ENCODE measurements at places on chromosomes 16 and 17.

DNA sequence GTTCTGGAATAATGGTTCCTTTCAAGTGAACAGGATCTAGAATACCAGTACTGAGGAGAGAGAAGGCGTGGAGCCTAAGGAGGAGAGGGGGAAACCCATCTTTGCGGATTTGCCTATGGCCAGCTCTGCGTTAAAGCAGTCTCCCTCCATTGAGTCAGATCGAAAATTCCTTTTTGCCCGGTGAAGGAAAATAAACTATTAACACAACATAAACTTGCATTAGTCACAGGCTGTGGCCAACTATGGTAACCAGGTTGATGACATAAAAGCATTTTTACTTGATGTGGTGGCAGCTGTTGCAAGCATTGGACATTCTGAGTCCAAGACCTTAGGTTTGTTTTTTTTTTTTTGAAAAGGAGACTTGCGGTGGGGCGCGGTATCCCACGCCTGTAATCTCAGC is 8.9 kb downstream of the LDAF1 start:
- no peak for DNase-seq

- DNase-seq, result no peak
These were observed 670.5 kb upstream of the SALL1 start for GRCh38 chr16:51821527-51821926.

DNA sequence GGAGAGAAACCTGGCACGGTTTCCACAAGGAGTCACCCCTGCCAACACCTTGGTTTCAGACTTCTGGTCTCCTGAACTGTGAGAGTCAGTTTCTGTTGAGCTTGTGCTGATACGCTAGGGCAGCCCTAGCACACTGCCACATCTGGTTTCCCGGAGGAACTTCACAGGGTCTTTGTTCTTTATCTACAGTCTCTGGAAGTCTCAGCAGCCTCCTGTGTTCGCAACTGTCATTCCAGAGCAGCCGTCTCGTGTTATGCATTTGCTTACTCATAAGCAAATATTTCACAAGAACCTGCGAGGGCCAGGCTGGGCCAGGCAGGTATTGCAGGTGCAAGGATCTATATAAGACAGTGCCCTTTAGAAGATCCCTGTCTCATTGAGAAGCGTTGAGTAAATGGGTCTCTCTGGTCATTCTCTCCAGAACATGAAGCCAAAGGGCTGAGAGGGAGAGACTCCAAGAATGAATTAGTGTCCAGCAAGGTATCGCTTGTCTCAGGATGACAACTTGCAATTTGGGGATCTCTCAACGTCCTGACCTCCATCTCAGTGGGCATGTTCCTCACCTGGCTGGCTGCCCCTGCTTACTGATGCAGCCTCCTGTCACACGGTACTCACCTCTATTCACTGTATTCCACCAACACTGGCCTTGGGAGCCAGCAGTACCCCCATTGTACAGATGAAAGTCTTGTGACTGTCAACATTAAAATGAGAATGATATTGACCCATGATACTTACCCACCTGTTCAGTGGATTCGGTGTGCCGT is 141.2 kb downstream of the WWOX start:
- DNase-seq, result no peak

GRCh38 chr16:28587386-28587785 is 9.5 kb downstream of the SULT1A2 start:
- DNase-seq, result no peak

DNA sequence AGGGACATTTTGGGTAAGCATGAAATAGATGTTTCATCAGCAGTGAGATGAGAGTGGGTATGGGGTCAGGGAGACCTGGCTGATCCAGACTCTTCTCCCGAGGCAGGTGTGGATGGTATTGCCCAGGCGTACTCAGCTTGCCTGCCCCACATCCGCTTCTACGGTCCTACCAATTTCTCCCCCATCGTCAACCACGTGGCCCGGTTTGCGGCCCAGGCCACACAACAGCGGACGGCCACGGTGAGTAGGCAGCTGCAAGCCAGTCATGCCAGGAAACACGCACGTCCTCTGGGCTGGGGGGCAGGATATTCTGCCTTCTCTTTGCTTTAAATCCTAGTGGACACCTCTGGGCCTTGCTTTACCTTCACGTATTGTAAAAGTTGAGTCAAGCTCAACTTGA is 44.7 kb downstream of the CPNE2 start:
- no peak for DNase-seq

DNA sequence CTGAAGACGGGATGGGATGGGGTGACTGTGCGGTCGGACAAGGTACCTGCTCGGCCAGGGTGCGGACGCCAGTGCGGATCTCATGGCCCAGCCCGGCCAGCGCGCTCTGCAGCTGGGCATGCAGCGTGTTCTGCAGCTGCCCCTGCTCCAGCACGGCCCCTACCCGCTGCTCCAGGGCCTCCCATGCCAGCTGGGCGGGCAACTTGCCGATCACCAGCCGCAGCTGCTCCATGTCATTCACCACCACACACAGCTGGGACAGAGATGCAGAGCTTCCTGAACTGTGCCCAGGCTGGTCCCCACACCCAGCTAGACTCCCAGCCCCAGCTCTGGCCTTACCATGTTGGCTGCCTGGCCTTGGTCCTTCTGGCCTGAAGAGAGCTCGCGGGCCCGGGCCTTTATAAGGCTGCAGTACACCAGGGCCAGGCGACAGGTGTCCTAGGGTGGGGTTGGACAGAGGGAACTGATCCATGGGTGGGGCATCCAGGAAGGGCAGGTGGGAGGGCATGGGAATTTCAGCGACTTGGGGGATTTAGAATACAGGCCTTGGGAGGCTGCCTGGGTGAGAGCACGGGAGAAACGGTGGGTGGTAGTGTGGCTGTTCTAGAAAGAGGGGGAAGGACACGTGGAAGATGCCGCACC is 9.8 kb downstream of the UNC13D start:
- no peak for DNase-seq

- no peak for DNase-seq
These were observed 105.7 kb downstream of the C17orf67 start for GRCh38 chr17:56727876-56728617.

DNA sequence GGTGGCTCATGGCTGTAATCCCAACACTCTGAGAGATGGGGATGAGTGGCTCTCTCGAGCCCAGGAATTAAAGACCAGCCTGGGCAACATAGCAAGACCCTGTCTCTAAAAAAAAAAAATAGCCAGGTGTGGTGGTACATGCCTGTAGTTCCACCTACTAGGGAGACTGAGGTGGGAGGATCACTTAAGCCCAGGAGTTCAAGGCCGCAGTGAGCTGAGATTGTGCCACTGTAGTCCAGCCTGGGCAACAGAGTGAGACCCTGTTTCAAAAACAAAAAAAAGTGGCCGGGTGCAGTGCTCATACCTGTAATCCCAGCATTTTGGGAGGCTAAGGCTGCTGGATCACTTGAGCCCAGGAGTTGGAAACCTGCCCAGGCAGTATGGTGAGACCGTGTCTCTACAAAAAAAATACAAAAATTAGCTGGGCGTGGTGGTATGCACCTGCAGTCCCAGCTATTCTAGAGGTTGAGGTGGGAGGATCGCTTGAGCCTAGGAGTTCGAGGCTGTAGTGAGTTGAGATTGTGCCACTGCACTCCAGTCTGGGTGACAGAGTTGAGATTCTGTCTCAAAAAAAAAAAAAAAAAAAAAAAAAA is 3.0 kb downstream of the C16orf54 start:
- no peak for DNase-seq

DNA sequence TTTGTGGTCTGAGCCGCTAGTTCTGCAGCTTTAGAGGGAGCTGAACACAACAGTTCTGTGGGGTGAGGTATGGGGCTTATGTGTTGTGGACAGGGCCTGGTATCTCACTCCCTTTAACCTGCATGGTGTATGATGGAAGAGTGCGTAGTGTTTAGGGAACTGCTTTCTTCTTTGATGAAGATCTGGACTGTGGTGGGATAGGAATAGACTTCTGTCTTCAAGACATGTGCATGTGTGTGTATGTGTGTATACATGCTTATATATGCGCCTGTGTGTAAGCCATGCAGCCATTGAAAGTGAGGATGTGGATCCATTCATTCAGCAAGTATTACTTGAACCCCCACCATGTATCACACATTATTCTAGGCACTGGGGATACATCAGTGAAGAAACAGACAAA is 114.8 kb upstream of the TMEM97 start:
- no peak for DNase-seq

GRCh38 chr17:74520790-74521480 is 10.3 kb downstream of the CD300LB start:
- DNase-seq, result no peak

- DNase-seq, result peak; percentile 73
These were observed 8.0 kb downstream of the ALOX12B start for GRCh38 chr17:8079291-8080207.

GRCh38 chr16:970386-970765 is 408 bp downstream of the LMF1 start:
- no peak for DNase-seq

DNA sequence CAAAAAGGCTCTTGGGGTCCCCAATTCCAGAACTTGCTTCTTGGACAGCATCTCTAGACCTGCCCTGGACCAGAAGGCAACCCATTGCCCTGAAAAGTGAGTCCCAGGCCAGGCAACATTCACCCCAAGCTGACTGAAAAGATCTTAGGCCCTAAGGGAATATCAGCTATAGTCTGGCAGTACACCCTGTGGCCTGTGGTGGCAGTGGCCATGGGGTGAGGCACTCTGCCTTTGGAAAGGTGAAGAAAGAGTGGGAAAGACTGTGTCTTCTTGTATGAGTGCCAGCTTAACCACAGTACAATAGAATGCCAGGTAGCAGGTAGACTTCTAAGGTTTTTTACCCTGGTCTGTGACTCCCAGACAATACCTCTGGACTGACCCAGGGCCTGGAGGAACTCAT is 564.5 kb downstream of the CDH8 start:
- no peak for DNase-seq

DNA sequence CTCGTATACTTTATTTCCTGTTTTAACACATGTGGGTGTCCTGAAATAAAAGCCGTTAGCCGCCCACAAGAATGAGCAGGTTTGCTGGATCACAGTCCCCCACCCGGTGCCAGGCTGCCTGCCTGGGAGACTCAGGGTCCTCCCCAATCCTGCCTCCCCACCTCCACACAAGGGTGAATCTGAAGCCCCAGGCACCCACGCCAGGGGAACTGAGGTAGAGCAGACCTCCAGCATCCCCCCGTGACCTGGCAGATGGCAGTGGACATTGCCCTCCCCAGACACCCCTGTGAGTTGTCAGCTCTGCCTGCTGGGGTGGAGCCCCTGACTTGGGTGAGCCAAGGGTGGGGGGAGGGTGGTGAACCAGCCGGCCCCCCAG is 114.8 kb downstream of the METRNL start:
- DNase-seq, result no peak

- no peak for DNase-seq
These were observed 9.4 kb downstream of the LPO start for GRCh38 chr17:58247511-58248363.

DNA sequence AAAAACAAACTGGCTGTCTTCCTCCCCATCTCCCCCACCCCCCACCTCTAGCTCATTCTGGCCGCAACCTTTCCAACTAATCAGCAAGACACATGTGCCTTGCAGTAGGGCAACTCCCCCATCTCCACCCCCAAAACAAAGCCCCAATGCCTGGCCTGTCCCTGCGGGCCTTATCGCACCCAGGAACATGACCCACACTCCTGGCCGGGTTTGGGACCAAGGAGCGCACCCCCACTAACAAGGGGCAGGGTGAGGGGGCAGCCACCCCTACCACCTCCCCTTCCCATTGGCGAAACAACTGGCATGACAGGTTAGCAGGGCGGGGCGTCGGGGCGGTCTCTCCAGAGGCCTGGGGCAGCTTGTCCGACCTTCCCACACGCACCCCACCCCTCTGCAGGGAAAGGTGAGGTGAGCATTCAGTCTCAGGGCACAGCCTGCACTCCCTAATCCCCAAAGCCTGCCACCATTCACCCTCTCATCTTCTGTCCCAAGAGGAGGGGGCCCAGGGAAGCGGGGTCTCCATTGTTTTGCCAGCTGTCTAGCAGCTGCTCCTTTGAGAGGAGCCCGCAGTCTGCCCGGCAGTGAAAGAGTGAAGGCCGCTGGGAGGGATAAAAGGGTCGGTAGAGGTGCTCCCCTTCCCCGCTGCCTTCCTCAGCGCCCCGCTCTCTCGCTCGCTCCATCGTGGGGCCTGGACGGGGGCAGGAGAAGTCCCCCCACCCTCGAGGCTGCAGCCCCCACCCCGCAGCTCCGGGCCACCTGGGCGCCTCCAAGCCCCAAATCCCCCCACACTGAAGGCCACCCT is 765 bp downstream of the MYO18A start:
- peak; percentile 75 for DNase-seq

- no peak for DNase-seq
These were observed 17.8 kb upstream of the CIBAR2 start for GRCh38 chr16:85129876-85130704.

- no peak for DNase-seq
These were observed 14.9 kb downstream of the TMEM114 start for GRCh38 chr16:8575399-8575798.

GRCh38 chr17:6496116-6496481 is 51.8 kb downstream of the PIMREG start:
- no peak for DNase-seq

- DNase-seq, result no peak
These were observed 800 bp downstream of the ZNF747 start for GRCh38 chr16:30533748-30534367.

- DNase-seq, result no peak
These were observed 65.2 kb downstream of the XPO6 start for GRCh38 chr16:28146536-28146935.

GRCh38 chr16:56106527-56106926 is 84.8 kb upstream of the GNAO1 start:
- no peak for DNase-seq

All from cerebellar cortex (tissue), 1 donor.